SJSA1 (cell line): ENCODE measurements at places on chromosomes 5 and 9.

GRCh38 chr5:123876276-123876790, 364.4 kb downstream of the CSNK1G3 start:
- DNase-seq = no peak

DNA sequence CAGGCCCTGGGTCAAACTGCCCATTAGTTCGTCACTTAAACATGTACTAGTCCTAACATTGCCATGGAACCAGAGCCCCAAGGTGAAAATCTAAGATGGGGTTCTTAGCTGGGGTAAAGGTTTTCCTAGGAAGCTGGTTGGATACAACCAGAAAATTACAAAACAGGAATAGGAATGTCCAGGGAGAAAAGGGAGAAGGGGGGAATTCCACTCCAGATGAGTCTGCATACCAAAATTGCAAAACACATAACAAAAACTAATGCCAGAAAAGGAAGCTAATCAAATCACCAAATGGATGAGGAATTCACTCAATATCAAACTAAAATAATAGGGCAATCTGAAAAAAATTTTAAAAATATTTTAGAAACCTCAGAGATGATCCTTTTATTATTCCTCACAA, 396.2 kb downstream of the EFNA5 start:
- no peak for DNase-seq

GRCh38 chr9:26271495-26272122, 593.4 kb upstream of the TUSC1 start:
- no peak for DNase-seq

DNA sequence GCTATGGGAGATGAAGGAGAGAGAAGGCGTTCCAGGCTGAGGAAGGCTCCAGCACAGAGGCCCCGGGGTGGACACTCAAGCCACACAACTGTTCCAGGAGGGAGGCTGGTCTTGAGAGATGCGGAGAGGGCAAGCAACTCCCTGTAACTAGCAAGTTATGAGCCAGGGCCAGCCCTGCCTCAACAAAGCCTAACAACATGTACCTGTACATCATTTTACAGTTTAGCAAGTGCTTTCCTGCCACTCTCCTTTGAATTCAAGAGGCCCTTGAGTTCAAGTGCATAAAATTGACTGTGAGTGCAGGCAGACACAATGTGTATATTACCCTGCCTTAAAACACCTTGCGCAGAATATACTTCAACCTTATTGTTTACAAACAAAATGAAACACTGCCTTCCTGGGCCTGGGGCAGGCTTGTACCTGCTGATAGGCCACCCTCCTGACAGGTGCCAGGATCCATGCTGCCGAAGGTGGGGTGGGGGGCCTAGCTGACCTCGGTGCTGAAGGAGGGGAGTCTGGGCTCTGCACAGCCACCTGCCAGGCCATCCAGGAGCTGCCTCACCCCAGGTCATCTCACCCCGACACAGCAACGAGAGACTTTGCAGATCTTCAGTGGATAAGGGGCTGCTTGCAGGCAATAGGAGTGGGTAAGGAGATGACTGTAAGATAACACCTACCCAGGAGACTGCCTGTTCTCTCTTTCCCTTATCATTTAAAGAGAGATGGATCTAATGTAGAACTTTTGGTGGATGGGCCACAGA, 80.0 kb downstream of the PPARGC1B start:
- DNase-seq = no peak

GRCh38 chr5:115858396-115858795, 16.7 kb downstream of the AP3S1 start:
- no peak for DNase-seq

DNA sequence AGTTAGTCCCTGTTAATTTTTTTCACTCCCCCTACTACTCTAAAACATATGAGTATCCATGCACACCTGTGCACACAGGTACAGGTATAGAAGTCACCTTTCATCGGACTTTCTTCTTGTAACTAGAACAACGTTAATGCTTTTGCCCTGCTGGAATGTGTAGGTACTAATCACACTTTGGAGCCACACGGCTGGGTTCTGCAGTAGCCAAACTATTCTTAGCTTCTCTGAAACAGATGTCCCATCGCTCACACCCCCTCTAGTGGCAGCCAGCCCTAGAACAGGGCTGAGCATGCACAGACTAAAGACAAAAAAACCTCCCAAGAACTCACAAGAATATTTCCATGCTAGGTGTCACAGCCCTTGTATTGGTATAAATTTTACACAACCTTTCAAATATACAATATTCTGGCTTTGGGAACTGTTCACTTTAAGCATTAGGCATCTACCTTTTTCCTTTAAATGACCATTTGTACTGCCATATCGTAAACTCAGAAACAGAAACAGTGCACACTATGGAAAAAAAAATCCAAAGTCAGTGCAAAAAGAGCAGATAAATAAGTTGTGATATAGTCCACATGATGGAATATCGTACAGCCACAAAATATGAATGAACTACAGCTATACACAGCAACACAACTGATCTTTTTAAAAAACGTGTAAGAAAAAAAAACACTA, 64.0 kb downstream of the RETREG1 start:
- peak; percentile 44 for DNase-seq

GRCh38 chr5:38807570-38808483, 38.0 kb upstream of the OSMR start:
- DNase-seq = no peak

DNA sequence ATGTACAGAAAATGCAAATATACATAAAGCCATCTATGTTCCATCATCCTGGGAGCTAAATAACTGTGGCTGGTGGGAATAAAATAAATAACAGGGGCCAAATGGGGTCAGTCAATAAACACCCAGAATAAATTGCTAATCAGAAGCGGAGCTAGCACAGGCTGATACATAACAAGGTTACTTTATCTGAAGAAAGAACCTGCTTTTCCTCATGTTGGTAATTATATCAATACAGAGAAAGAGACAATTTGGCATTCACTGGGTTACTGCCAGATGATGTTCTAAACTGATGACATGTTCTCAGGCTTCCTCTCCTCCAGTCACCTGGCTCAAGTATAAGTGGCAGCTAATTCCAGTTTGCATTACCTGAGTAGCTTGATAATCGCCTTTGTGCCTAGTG, 144.9 kb upstream of the CD180 start:
- no peak for DNase-seq

- no peak for DNase-seq
These were observed 177.7 kb downstream of the PAM start for GRCh38 chr5:102932781-102933180.

GRCh38 chr5:104189031-104189430, 626.4 kb upstream of the NUDT12 start:
- no peak for DNase-seq

GRCh38 chr9:134233022-134233421, 68.7 kb upstream of the RNU6ATAC start:
- DNase-seq = no peak

DNA sequence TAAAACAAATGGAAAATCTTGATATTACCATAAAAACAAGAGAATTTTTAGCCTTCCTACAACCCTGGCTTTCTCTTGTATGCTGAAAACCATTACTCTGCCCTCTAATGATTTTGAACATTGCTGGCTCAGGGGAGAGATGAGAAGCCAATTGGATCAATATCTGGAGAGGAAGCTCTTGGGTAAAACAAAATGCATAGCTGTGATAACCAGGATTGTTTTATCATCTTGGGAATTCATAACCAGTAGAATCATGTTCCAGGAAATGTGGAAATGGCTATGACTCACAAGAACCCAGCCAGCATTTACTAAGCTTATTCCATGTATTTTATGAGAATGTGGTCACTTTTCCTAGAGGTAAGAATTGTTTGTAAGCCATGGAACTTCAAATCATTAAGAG, 51.1 kb upstream of the CTNND2 start:
- no peak for DNase-seq

GRCh38 chr9:77277719-77278118, 100.4 kb downstream of the VPS13A start:
- no peak for DNase-seq

DNA sequence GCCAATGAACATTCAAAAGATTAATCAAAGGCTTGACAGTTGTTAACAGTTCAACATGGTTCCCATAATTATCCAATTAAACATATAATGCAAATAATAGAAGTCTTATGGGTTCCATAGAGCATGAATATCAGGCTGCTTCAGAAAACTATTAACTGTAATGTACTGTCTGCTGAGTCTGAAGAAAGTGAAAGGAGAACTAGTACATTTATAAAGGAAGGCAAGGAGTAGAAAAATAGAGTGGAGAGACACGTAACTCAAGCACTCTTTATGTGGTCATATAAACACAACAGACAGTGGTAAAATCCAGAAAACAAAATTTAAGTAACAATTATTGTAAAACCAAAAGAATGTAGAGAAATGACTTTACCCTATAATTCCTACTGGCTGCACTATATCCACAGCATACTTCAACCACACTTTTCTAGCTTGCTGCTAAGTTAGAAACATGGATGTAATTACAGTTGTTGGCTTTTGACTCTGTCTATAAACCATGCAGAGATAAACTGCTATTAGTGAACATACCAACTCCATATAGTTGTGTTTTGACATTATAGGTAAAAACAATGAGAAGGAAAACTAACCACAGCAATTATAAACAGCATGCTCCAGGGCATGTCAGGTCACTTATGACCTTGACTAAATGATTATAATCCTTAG, 32.7 kb downstream of the NFIB start:
- DNase-seq = no peak

- DNase-seq = no peak
These were observed 70.4 kb downstream of the RAPGEF1 start for GRCh38 chr9:131669269-131670157.

GRCh38 chr9:69877852-69878514, 57.4 kb downstream of the CFAP95 start:
- DNase-seq = peak; percentile 44

DNA sequence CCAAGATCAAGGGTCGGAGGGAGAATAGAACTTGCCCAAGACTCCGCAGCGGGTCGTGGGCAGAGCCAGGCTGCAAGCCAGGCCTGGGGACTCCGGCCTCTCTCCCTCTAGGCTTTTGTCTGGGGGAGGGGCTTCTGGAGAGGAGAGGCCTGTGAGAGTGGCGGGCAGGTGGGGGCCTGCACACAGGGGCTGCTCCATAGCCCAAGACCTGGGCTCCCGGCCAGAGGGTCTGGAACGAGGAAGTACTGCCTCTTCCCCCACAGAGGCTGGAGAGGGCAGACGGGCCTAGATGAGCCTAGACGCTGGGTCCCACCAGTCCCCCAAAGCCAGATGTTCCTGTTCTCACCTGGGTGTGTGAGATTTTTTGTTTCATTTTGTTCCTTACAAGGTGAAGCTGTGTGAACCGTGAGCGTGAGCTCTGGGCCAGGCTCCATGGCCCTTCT, 5.2 kb upstream of the ST6GALNAC6 start:
- no peak for DNase-seq

- DNase-seq = peak; percentile 41
These were observed 702.8 kb downstream of the SEMA5A start for GRCh38 chr5:8842971-8843551.

- DNase-seq = no peak
These were observed 196.9 kb downstream of the DMRTA1 start for GRCh38 chr9:22643541-22643940.

- no peak for DNase-seq
These were observed 132.0 kb downstream of the SEC61B start for GRCh38 chr9:99354104-99354503.

DNA sequence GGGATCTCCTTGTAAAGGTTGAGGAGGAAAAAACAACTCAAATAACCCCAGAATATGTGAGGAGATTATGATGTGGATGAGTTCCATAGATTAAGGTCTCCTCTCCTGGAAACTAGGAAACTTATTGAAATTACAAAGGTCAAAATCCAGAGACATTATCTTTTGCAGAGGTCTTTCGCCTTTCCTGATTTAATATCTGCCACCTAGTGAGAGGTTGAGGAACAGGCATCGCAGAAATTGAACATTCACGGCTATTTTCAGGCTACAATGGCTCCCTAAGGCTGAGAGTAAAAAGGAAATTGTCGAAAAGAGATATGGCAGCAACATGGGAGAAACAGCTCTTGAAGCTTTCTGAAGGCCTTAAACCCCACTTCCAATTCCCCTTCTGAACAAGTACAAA, 127.5 kb upstream of the PLCXD3 start:
- no peak for DNase-seq

GRCh38 chr5:94228791-94229190, 389.6 kb downstream of the KIAA0825 start:
- DNase-seq = no peak

DNA sequence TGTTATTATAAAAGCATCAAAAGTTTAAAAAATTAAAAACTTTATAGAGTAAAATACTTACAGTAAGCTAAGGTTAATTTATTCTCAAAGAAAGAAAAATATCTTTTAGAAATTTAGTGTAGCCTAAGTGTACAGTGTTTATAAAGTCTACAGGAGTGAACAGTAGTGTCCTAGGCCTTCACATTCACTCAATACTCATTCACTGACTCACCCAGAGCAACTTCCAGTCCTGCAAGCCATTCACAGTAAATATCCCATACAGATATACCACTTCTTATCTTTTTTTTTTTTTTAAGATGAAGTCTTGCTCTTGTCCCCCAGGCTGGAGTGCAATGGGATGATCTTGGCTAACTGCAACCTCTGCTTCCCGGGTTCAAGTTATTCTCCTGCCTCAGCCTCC, 73.1 kb upstream of the FST start:
- DNase-seq = peak; percentile 62

- no peak for DNase-seq
These were observed 157.7 kb upstream of the POU5F2 start for GRCh38 chr5:93899026-93899600.

DNA sequence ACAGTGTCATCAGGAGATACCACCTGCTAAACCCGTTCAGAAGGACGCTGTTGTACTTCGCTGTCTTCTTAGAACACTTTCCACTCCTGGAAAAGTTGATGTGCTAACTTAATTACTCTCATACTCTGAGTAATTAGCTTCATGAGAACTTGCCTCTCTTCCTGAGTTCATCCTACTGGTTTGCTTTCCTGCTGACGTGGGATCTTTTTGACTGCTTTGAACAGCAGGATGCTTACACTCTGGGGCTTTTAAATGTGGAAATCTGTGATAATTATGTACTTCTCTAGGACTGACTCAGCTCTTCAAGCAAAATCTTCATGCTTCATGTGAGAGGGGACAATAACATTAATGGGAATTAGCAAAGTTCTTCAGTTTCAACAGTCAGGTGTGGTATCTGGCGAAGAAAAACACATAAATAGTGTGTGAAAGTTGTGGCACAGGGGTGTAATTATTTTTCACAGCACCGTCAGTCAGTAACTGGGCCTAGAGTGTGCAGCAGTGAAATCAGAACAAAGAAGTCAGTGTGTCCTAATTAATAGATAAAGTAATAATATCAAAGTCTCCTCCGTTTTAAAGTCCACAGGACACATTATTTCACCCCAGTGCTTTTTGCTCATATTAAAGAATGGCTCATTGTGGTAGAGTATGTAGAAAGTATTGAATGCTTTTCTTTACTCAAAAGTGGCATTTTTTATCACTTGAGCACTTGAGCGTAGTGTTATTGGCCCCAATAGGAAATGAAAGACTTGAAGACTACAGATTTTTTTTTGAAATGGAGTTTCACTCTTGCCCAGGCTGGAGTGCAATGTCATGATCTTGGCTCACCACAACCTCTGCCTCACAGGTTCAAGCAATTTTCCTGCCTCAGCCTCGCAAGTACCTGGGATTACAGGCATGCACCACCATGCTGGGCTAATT, 140.9 kb upstream of the DMRT1 start:
- no peak for DNase-seq

GRCh38 chr5:157963761-157964160, 104.8 kb upstream of the CLINT1 start:
- no peak for DNase-seq

GRCh38 chr5:154849264-154849785, 1.1 kb downstream of the FAXDC2 start:
- DNase-seq = no peak
